Suppressor macrophage treated with lipopolysaccharide for 1 hour (primary cell): ENCODE measurements at places on chromosomes 11 and 22.

- no peak for DNase-seq
These were observed 270.3 kb upstream of the KIRREL3 start for GRCh38 chr11:127270851-127271250.

- no peak for DNase-seq
These were observed 27.7 kb downstream of the TYR start for GRCh38 chr11:89205378-89205777.

- no peak for DNase-seq
These were observed 42.7 kb upstream of the MRGPRX1 start for GRCh38 chr11:18981897-18982296.

DNA sequence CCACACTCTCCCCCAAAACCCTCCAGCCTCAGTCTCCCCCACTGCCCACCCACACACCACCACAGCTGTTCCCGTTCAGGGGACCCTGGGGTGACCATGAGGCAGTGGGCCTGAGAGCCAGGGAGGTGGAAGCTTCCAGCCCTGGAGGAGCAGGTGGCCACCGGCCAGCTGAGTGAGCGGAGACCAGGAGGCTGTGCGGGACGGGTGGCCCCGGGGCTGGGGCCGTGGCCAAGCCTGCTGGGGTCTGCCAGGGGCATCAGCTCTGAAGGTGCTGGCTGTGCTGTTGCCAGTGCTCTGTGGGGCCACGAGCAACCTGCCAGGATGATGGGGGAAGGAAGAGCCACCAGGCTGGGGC lies 26.0 kb downstream of the OSBPL5 start:
- no peak for DNase-seq

- DNase-seq = no peak
These were observed 12.5 kb downstream of the RAC2 start for GRCh38 chr22:37231406-37232139.

- DNase-seq = no peak
These were observed 439.4 kb upstream of the ARHGAP42 start for GRCh38 chr11:100247704-100248103.

DNA sequence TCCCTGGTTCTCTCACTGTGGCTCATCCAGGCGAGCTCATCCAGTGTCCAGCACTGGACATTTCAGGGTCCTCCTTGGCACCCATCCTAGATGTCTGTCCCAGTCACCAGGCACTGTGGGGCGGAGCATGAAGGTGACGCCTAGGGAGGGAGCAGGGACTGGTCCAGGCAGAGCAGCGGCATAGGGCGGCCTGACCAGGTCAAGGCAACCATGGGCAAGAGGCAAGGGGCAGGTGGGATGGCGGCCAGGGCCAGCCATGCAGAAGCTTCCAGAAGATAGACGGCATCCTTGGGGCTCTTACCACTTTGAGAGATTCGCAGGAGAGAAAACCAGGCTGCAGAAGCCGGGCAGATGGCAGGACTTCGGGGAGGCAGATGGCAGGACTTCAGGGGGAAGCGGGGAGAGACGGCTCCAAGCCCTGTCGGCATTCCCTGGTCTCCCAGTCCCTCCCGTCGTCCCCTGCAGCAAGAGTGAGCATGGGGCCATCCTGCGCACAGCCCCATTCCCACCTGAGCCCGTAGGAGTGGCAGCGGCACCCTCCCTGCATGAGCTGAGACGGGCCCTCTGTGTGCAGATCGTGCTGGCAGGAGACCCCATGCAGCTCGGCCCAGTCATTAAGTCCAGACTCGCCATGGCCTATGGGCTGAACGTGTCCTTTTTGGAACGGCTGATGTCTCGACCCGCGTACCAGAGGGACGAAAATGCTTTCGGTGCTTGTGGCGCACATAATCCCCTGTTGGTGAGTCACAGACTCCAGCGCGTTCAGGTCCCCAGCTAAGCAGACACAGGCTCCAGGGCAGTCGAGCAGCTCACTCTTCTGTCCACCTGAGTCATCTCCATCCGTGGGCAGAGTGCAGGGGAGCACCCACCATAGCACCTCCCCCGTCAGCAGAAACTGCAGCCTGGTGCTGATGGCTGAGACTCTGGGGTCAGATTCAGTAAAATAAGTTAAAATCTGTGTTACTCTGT lies 20.1 kb upstream of the PANX2 start:
- DNase-seq = no peak

GRCh38 chr22:32648486-32648885 lies 153.0 kb upstream of the TIMP3 start:
- no peak for DNase-seq

DNA sequence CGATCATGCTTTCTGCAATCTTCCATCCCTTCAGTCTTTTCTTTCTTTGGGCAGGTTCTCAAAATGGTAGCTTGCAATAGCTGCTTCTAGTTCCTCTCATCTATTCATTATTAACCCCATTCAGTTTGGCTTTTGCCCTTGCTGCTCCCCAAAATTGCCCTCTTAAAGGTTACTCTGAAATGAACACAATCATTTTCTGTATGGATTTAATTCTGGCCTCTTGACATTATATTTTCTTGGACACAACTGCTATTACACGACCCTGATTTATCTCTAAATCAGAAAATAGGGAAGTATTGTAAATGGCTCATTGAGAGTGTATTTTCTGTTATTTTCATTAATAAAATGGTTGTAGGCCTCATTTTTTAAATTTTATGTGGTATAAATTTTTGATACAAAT lies at the start of gene ANGPTL5:
Gene ANGPTL5 (minus strand): TSS at position 101 of the 400 bp plus-strand sequence. CDS start 8,613 bp downstream, outside the sequence.
- DNase-seq = no peak

DNA sequence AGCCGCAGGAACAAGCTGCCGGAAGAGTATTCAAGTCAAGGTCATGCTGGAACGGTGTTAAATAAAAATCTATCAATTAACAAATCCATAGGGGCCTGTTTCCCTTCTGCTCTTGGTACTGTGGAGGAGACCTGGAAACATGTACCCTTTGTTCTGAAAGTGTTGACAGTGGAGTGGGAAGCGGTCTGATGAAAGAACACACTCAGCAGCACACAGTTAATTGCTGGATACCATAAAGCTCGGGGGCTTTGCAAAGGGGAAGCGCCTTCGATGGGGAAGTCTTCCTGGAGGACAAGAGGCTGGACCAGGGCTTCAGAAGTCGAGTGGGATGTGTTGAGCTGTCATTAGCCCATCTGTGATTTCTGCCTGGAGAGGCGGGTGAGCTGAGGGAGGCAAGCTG lies 112.5 kb upstream of the CLPB start:
- DNase-seq = no peak

DNA sequence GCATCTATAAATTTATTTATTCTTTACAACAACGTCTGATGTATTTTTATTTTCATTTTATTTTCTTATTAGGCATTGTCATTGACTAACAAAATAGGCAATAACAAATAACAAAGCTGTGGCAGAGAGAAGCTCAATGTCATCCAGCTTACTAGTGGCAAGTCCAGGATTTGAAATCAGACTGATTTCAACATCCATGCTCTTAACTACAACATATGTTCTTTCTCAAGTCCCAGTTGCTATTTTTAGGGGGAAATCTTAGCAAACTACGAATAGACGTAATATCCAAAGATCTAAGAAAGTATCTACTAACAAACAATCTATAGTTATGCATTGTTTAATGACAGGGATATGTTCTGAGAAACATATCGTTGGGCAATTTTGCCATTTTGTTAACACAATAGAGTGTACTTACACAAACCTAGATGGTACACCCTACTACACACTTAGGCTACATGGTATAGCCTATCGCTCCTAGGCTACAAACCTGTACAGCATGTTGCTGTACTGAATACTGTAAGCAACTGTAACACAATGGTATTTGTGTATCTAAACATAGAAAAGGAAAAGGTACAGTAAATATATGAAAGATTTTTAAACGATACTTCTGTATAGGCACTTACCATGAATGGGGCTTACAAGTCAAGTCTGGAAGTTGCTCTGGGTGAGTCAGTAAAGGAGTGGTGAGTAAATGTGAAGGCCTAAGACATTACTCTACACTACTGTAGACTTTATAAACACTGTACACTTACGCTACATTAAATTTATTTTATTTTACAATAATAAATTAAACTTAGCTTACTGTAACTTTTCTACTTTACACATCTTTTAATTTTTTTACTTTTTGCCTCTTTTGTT lies 151.3 kb downstream of the DLG2 start:
- DNase-seq = no peak

DNA sequence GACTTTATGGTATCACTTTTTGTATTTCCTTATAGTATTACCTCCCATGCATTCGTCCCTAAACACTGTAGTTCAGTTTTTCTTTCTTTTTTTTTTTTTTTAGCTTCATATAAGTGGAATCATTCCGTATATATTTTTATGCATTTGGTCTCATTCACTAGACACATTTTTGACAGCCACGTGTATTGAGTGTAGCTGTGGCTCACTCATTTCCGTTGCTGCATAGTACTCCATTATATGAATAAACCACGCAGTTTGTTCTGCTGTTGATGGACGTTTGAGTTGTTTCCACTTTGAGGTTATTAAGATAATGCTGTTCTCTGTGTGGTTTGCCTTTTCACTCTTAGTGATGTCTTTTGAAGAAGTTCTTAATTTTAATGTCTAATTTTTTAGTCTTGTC lies 8.4 kb downstream of the APLP2 start:
- no peak for DNase-seq

GRCh38 chr11:36249246-36249645 lies 40.0 kb downstream of the COMMD9 start:
- DNase-seq = peak; percentile 85

- peak; percentile 72 for DNase-seq
These were observed 43.5 kb downstream of the GGTLC2 start for GRCh38 chr22:22687638-22688500.

GRCh38 chr22:48938741-48939140 lies 888.9 kb downstream of the BRD1 start:
- no peak for DNase-seq

GRCh38 chr11:132490978-132491377 lies 1041.3 kb downstream of the OPCML start:
- DNase-seq = no peak

GRCh38 chr11:118928870-118929500 lies 3.3 kb upstream of the BCL9L start:
- no peak for DNase-seq

DNA sequence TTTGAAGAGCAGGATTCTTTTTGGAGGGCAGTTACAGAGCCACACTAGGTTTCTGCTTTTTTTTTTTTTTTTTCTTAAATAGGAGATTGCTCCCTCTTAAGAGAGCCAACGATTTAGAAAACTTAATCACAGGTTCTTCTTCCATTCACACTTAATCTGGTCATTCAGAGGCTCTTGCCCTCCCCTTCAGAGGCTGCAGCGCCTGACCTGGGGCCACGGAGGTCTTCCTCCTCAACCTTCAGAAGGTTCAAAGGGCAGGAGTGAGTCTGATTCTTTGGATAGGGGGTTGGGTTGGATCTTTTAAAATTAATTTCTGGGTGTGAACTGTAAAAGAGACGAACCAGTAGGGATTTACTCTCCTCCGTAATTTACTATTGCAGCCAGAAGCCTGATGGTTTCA lies 57.1 kb downstream of the ZNRF3 start:
- no peak for DNase-seq

- DNase-seq = no peak
These were observed 5.3 kb upstream of the CREB3L1 start for GRCh38 chr11:46271875-46272815.

DNA sequence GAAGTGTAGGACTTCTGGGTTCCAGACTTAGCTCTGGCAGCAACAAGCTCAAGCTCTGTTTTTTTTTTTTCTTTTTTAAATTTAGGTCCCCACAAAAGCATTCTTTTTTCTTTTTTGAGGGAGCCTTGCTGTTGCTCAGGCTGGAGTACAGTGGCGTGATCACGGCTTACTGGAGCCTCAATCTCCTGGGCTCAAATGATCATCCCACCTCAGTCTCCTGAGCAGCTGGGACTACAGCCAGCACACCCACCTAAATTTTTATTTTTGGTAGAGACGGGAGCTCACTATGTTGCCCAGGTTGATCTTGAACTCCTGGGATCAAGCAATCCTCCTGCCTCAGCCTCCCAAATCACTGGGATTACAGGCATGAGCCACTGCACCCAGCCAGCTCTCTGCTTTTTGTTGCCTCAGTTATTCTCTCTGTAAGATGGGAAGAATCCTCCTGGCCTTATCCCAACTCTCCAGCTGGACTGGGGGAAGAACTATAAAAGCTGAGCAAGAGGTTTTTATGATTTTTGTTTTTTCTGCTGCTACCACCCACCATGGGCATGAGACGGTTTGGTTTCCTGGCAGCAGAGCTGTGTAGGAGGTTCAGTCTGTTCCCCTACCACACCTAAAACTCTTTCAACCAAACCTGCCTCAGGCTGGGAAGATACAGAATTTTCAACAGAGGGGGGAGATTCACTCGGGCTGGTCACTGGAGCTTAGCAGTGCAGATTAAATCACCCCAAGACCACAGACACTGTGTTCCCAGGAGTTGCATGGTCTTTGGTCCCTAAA lies 11.6 kb upstream of the MTFP1 start:
- DNase-seq = no peak
